ENCODE measurements at places on chromosomes 1 and 21.

- no peak for DNase-seq
Measured at GRCh38 chr1:26359981-26360806, 6.3 kb upstream of the CRYBG2 start.

DNA sequence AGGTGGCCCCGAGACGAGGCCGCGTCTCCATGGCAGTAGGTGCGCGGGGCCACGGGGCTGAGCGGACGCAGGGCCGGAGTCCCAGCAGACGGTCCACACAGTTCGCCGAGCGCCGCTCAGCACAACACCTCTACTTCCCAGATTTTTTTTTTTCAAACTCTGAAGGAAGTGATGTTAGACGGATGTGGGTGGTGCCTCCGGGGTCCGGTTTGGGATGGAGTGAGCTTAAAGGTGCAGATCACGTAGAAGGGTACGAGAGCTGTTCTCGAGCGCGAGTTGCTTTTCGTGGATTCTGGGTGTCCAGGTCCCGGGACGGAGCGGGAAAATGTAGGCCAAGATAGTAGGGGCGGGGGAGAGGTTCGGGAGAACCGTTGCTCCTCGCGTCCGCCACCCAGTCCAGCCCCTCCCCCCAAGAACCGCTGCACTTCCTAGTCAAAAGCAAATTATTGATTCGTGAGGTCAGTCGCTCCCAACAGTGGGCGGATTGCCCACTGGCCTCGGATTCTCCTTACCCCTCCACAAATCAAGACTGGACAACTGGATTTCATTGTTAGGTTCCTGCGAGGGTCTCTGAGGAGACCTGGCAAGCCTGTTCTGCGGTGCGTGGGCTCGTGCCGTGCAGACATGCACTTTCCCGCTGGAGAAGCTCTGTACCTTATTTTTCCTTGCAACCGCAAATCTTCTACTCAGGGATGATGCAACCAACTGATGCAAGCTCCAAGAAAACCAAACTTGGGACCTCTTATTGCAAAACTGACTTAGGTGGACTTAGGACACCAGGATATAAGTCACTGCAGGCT is at the start of gene TXNDC12:
TXNDC12 (minus strand) TSS at position 126 of the 800 bp plus-strand sequence; CDS start at position 31, 95 bp downstream.
- no peak for DNase-seq

DNA sequence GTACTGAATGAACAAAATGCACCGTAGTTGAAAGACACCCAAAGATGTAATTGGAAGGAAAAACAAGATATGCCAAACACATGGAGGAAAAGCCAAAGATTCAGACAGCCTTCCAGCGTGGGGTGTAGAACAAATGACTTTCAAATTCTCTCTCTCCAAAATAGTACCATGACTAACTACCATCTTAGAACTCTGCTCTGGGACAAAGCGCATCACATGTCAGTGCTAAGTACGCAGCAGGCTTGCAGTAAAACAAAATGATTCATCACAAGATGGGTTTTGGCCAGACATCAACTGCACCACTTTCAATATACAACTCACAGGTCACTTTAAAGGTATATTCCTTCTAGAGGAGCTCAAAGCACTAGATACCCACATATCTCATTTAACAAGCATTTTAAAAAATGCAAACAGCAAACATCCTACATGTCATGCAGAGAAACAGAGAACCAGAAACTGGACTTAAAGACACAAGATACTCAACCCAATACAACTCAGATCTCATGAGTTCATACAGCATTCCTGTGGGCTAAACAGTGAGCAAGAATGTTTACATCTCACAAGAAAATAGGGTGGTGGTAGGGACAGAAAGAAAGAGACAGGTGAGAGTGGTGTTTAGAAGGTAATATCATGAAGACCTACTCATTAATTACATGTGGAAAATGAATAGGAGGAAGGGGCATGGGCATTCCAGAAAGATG is 75.7 kb downstream of the BCAR3 start:
- no peak for DNase-seq

GRCh38 chr1:25026730-25027450 is 96.8 kb upstream of the RUNX3 start:
- DNase-seq: no peak

- peak; percentile 22 for DNase-seq
Measured at GRCh38 chr21:42666023-42666747, 12.8 kb downstream of the PDE9A start.

GRCh38 chr1:211468595-211468994 is 23.4 kb downstream of the RD3 start:
- DNase-seq: no peak

DNA sequence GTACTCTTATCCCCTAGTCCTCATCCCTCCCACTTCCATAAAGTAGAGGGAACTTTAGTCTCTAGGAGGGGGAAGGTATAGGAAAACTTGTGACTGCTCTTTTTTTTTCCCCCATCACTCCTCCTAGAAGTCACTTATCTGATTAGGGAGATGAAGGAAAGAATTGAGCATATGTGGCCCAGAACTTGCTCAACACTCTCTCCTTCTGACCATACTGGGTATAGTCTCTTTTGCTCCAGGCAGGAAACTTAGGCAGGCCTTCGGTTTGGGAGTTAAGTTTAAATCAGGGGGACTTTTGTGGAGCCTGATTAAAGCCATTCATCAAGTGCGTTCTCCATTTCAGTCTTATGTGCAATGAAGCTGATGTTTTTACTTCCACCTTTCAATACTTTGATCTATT is 5.8 kb downstream of the UBE2U start:
- DNase-seq: no peak

GRCh38 chr1:15176898-15177665 is 23.5 kb downstream of the TMEM51 start:
- DNase-seq: no peak

GRCh38 chr1:3717715-3718601 is 34.3 kb upstream of the CCDC27 start:
- DNase-seq: no peak

- DNase-seq: no peak
Measured at GRCh38 chr1:26096471-26096870, 15.2 kb upstream of the PDIK1L start.

DNA sequence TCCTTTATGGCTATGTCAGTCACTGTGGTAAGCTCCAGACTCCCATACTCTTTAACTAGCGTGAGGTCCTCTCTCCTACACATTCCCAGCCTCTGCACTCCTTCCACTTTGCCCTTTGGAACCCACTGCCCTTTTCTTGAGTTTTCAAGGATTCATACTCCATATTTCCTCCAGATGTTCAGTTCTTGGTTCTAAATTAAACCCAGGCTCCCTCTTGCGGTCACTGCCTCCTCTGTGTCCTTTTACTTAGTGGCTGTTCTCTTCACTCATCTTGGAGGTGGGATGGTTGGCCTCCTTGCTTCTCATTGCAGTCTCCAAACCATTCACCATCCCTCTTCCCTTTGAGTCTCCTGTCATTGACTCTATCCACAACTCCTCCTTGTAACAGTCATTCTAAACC is 208.1 kb downstream of the TGFB2 start:
- DNase-seq: no peak

DNA sequence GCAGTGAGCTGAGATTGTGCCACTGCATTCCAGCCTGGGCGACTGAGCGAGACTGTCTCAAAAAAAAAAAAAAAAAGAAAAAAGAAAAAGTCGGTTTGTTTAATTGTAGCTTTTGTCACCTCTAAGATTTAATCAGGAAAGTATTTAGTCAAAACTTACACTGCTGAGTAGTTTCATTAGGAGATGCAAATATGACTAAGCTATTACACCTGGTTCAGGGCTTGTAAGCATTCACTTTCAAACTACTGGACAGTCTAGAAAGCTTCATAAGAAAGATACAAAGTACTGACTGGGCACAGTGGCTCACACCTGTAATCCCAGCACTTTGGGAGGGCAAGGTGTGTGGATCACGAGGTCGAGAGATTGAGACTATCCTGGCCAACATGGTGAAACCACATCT is 75.9 kb upstream of the CACYBP start:
- DNase-seq: no peak

DNA sequence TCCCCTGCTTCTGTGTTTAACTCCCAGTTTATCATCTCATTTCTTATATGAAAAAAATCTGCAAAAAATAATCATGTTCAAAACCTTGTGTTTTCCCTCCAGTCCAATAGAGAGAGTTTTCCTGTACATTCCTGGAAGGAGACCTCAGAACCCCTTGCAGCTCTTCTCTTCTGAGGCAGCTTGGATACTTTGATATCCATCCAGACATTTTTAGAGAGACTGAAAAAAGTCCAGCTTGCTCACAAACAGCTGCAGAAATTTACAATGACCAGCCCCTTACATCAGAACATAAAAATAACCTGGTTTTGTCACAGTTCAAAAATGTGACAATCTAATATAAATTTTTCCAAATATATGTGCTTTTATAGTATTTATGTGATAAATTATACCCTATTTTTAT is 73.3 kb upstream of the C1orf115 start:
- DNase-seq: no peak

DNA sequence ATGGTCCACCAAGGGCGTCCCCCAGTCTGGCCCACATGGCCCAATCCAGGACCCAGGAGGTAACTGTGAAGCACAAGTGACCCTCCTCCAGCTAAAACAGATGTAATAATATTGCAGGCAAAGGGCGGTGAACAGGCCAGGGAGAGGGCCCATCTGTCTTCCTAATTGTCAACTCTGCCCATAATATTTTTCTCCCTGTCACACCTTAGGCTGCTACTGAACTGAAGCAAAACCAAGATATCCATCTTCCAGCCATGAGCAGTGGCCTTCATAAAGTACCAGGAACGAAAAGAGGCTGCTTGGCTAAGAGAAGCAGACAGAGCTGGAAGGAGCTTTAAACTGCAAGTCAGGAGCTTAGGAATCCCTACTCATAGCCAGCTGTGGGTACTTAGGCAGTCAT is 3.1 kb downstream of the KANK4 start:
- no peak for DNase-seq

DNA sequence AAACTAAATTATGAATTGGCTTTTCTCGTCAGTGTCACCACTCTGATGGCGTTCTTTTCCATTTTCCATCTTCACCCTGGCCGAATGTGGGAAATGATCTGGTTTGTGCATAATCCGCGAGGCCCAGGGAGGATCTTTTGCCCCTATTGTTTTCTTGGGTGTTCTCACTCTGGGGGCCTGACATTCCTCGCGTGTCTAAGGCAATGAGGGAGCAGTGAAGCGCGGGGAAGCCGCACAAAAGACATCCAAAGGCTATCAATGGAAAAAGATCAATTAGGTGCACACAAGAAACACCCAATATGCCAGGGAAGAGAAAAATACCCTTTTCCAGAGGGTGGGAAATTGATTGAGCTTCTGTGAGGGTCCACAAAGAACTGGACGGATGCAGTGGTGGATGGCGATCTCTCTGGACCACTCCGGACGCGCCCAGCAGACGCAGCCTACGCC is 941 bp upstream of the C1orf21 start:
- no peak for DNase-seq
